DND-41 (cell line): ENCODE measurements at places on chromosomes 3 and 15.

DNA sequence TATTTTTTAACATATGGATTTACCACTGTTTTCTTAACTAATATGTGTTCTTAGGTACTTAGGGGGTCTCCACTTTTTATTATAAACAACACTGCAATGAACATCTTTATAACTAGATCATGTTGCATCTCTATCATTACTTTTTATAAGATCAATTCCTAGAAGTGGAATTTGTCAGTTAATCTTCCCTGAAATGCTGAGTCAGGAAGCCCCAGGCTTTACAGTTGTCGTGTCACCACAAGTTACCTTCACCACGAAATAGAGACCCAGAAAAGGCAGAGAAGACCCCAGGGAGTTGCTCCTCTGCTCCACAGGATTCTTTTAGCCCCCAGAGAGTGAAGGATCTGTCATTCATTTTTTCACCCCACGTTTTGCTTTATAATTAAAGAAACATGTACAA, 34.5 kb upstream of the ERC2 start:
- no peaks in the 10 kb centered on the region for H3K27me3 ChIP-seq
- no peak for DNase-seq
- H3K4me1 ChIP-seq, result no peaks in the 10 kb centered on the region
- H3K36me3 ChIP-seq, result no peaks in the 10 kb centered on the region
- H3K4me3 ChIP-seq, result no peak overlapping the region

DNA sequence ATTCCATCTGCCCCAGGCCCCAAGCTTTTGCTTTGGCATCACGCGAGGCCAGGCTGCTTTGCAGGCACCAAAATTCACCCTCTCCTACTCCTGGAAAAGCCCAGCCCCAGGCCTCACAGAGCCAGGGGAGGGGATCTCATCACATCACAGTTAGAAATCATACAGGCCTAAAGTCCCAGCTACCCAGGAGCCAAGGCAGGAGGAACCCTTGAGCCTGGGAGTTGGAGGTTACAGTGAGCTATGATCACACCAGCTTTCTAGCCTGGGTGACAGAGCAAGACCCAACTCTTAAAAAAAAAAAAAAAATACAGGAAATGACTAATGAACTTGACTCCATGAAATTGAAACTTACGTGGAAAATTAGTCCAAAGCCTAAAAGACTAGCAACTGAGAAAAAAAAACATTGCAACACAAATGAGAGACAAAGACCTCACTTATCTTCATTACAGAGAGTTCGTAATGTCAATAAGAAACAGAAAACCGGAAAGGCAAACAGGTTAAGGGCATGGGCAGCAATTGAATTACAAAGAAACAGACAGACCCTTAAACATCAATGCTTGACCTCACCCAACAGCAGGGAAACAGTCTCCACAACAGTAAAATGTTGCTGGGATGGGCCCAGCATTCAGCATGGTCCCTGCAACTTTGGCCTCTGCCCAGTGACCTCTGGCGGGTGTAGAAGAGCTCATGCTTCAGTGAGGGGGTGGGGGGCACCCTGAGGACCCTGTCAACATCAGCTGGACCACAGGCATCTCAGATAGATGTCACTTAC, 151.5 kb downstream of the LRRK1 start:
- peak overlapping the region; percentile 60 for H3K27ac ChIP-seq
- H3K4me1 ChIP-seq, result peaks cover 13% of the 10 kb centered on the region
- peak; percentile 17 for DNase-seq
- no peaks in the 10 kb centered on the region for H3K27me3 ChIP-seq
- no peak overlapping the region for H3K4me3 ChIP-seq

DNA sequence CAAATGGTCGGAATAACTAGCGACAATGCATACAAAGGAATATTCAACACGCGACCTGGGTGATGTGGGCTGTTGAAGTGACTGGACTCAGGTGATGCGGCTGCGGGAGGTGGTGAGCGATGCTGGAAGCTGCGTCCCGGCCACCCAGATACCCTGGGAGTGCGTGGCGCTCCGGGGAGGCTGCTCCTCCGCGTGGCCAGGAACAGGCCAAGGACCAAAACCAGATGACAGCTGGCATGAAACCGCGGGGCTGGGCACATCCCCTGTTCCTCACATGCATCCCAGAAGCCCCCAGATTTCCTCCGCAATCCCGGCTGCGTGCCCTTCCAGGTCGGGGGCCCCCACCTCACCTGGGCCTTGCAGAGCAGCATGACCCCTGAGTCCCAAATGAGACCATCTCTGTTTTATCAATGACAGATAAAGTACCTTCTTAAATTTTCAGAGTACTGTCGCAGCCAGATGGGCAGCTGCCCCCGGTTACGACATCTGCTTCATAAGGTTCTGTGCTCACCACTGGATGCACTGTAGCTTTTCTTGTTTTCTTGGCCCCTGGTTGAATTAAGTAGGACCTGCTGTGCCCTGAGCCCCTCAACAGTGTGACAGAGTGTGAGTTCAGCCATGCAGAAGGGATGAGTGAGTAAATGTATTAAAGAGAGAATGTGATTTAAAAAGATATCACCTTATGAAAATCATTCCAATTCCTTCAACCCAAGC, 278.2 kb downstream of the GABRG3 start:
- no peak overlapping the region for H3K4me3 ChIP-seq
- no peaks in the 10 kb centered on the region for H3K27me3 ChIP-seq
- DNase-seq, result no peak
- no peaks in the 10 kb centered on the region for H3K4me1 ChIP-seq
- H3K27ac ChIP-seq, result no peak overlapping the region

DNA sequence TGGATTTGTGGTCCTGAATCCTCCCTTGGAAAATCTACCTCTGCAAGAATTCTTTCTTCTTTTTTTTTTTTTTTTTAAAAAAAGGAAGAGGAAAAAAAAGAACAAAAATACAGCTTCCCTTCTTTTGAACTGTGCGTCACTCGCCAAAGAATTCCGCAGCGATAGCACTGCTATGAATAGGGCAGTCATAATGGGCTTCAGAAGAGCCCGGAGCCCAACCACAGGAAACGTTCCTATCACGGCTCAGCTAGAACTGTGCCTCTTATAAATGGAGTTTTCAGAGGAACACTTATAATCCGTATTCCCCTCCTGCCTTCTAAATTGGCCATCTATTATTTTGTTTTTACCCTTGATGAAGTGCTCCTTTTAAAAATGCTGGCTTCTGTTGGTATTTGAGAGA, 227.7 kb downstream of the ADAMTS17 start:
- H3K27ac ChIP-seq, result no peak overlapping the region
- peaks cover 95% of the 10 kb centered on the region for H3K36me3 ChIP-seq
- no peak for DNase-seq
- H3K4me1 ChIP-seq, result 0 out of 2 replicates have a peak, but pooled peaks cover 9% of the 10 kb centered on the region
- no peaks in the 10 kb centered on the region for H3K27me3 ChIP-seq
- no peak overlapping the region for H3K4me3 ChIP-seq

DNA sequence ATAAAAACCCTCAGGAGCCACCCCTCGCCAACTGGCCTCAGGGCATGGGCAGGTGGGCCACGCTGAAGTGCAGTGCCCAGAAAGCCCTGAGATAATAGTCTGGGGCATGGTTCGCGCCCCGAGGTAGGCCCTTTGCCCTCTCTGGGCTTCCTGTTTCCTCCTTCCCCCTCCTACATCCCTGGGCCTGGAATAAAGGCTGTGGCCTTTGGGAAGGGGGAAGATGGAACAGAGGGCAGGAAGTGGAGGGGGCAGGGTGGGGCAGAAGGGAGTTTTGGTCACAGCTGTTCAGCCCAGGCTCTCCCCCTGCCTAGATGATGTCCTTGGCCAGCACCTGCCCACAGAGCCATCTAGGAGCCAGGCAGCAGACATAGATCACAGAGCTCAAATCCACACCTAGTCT, 11.3 kb downstream of the CSRNP1 start:
- peaks cover 12% of the 10 kb centered on the region for H3K4me1 ChIP-seq
- H3K27me3 ChIP-seq, result no peaks in the 10 kb centered on the region
- no peak overlapping the region for H3K4me3 ChIP-seq
- peaks cover 18% of the 10 kb centered on the region; the same call in 1 of the 2 replicates for H3K36me3 ChIP-seq

GRCh38 chr3:127325629-127325961, 37.7 kb upstream of the PRR20G start:
- no peak for DNase-seq
- H3K4me3 ChIP-seq, result no peak overlapping the region
- H3K27me3 ChIP-seq, result no peaks in the 10 kb centered on the region
- no peaks in the 10 kb centered on the region for H3K4me1 ChIP-seq

DNA sequence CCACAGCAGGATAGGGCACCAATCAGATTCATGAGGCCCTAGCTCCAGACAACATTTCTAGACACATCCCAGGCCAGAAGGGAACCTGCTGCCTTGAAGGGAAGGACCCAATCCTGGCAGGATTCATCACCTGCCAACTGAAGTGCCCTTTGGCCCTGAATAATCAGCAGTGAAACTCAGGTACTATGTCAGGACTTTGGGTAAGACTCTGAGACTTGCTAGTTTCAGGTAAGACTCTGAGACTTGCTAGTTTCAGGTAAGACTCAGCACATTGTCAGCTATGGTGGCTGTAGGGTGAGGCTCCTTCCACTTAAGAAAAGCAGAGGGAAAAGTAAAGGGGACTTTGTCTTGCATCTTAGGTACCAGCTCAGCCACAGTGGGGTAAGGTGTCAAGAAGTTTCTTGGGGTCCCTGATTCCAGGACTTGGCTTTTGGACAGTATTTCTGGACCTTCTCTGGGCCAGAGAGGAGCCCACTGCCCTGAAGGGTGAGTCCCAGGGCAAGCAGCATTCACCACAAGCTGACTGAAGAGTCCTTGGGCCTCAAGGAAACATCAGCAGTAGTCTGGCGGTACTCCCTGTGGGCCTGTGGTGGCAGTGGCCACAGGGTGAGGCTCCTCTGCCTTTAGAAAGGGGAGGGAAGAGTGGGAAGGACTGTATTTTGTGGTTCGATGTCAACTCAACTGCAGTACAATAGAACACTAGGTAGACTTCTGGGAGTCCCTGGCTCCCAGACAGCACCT, 13.7 kb upstream of the COL8A1 start:
- H3K4me1 ChIP-seq, result no peaks in the 10 kb centered on the region
- no peaks in the 10 kb centered on the region for H3K36me3 ChIP-seq
- no peaks in the 10 kb centered on the region for H3K27me3 ChIP-seq
- no peak overlapping the region for H3K27ac ChIP-seq

DNA sequence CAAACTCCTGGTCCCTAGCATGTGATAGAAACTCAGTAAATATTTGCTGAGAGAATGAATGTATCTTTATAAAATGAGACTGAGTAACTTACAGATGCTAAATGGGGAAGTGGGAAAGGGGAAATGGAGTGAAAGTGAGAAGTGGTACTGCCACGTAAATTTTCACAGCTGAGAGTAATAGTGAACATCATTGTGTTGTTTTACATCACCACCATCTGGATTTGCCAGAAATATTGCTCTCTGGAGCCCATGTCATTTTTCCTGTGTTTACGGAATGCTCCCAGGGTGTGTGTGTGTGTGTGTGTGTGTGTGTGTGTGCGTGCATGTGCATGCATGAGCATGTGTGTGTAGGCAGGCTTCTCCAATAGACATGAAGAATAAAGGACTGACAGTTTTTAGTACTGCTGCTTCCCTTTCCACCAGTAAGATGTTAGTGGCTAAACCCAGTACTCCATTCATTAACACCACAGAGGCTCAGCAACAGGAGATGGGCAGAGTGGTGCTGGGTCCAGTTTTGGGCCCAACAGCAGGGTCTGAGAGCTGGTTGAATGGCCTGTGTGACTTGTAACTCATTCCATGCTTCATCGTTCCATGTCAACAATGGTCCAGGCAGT, 57.3 kb downstream of the DIPK2A start:
- H3K27ac ChIP-seq, result no peak overlapping the region
- no peaks in the 10 kb centered on the region for H3K27me3 ChIP-seq
- H3K4me3 ChIP-seq, result no peak overlapping the region

- H3K36me3 ChIP-seq, result no peaks in the 10 kb centered on the region
- no peak for DNase-seq
- H3K4me1 ChIP-seq, result peaks cover 14% of the 10 kb centered on the region
- no peak overlapping the region for H3K27ac ChIP-seq
Measured at GRCh38 chr15:58582160-58582559, 150.4 kb downstream of the LIPC start.

DNA sequence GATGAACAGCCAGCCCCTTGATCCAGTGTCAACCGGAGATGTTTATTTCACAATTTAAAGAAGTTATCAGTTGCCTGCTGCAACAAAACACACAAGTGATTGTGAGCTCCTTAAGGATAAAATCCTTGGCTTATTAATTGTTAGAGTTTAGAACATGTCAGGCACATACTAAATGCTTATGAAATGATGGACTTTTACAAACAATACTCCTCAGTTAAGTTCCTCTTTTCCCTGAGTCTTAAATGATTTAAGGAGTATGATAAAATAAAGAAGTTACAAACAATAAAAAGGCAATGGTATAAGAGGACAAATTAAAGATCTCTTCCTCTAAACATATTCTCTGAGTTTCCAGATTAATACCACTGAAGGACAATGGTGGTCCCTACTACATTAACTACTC, 5.7 kb downstream of the GHSR start:
- no peaks in the 10 kb centered on the region for H3K4me1 ChIP-seq
- no peak overlapping the region for H3K4me3 ChIP-seq
- no peaks in the 10 kb centered on the region for H3K27me3 ChIP-seq
- no peaks in the 10 kb centered on the region for H3K36me3 ChIP-seq
- H3K27ac ChIP-seq, result no peak overlapping the region

DNA sequence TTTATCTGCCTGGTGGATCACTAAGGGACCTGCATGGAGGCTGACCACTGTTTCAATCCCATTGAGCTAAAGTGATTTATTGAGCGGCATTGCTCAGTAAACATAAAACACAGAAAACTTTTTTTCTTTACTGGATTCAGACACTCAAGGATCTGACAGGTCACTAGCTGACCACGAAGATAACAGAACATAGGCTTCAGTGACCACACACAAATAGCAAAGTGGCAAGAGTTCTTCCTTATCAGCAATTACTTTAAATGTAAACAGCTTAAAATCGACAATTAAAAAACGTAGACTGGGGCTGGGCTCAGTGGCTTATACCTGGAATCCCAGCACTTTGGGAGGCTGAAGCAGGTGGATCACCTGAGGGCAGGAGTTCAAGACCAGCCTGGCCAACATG, 48.7 kb downstream of the STAG1 start:
- H3K4me3 ChIP-seq, result no peak overlapping the region
- H3K27me3 ChIP-seq, result no peaks in the 10 kb centered on the region

DNA sequence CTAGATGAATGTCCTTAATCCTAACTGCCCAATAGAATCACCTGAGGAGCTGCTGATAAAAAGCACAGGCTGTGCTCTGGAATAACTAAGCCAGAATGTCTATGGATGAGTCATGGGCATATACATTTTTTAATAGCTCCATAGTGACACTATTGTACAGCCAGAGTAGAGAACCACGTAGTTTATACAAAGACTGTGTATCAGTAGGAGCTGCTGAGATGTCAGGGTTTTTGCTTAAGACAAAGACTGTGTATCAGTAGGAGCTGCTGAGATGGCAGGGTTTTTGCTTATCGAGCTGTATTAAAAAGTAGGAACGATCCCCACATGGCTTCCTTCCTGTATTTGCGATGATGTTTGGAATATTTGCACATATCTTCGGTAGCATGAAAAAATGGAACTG, 137.4 kb downstream of the SV2B start:
- H3K4me1 ChIP-seq, result no peaks in the 10 kb centered on the region
- no peaks in the 10 kb centered on the region for H3K36me3 ChIP-seq
- no peak overlapping the region for H3K27ac ChIP-seq

DNA sequence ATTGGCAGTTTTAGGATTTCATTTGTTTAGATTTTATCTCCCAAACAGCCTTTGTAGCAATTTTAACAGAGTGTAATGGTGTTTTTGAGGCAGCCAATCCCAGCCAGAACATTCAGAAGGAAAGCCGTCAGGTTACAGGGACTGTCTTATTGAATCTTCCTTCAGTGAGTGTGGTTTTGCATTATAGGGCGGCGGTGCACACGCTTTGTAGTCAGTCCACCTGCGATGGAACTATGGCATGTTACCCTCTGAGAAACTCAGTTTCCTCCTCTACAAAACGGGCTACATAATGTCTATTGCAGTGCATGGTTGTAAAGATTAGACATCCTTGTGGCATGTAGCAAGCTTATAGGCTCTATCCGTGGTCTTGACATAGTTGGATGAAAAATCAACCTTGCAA, 1.0 kb downstream of the LRRC28 start:
- DNase-seq, result peak; percentile 24
- peaks cover 6% of the 10 kb centered on the region; the same call in 1 of the 2 replicates for H3K36me3 ChIP-seq
- H3K4me1 ChIP-seq, result peaks cover 53% of the 10 kb centered on the region
